Brain (organoid and tissue), 16 donors: ENCODE measurements at places on chromosomes 3 and 15.
A peak's percentile ranks its signal among the peaks of the same experiment; 100 is the strongest.

- DNase-seq: no peak
Observed at GRCh38 chr15:62472616-62473299, 307.7 kb upstream of the C2CD4B start.

- DNase-seq: peak; percentile 94
Observed at GRCh38 chr3:49133226-49133951, 539 bp upstream of the LAMB2 start.

DNA sequence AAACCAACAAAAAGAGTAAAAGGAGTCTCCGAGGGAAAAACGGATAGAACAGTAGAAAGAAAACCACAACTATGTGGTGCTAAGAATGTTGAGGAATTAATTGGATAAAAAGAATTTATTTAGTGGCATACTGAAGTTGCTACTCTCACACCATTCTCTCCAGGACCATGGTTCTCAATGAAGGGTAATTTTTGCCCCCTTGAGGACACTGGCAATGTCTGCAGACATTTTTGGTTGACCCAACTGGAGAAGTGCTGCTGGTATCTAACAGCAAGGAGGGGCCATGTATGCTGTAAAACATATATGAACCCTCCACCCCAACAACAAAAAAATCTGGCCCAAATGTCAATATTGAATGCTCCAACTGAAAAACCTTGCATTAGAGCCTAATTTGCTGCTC, 85.9 kb upstream of the CSPG5 start:
- DNase-seq: peak; percentile 47

DNA sequence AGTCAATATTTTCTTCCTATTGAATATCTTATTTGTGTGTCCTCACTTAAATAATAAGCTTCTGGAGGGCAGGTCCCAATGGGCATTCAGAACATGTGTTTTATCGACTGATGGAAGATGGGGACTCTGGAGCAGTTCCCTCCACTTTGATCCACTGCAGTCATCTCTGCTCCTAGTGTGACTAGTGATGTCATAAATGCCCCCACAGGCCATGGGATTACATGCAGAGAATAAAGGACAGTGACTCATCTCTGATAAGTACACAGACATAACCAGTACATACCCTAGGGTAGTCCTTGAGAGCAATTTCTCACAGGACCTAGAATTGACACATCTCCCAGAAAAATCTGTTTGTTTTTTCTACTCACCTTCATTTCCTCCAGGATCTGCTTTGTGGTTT, 49.4 kb upstream of the FMN1 start:
- DNase-seq: no peak

GRCh38 chr15:82140886-82141285, 95.1 kb upstream of the MEX3B start:
- no peak for DNase-seq

DNA sequence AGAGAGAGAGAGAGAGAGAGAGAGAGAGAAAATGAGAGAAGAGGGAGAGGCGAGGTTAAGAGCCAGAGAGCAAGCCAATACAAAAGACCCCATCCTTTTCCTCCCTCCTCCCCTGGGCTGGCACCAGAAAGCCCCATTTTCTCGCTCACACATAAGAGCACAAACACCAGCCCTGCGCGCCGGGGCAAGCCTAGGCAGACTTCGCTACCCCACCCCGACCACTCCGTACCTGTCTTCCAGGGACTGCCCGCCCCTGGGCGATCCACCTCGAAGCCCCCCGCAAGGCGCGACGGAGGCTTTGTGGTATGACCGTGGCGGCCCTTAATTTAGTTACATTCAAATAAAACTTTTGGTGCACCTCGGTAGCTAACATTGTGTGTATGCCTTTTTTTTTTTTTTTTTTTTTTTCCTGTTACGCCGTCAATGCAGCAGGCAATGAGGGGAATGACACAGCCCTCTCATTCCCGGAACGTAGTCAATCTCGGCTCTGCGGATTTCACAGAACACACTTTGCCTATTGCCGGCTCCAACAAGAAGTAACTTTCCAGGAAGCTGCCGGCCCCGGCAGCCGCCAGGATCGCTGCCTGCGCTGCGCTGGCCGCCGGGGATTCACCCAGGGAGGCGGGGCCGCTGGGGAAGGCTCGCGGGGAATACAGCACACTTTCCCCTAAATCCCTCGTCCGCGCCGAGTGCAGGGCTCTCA, 7.7 kb downstream of the BCL6 start:
- DNase-seq: peak; percentile 44

DNA sequence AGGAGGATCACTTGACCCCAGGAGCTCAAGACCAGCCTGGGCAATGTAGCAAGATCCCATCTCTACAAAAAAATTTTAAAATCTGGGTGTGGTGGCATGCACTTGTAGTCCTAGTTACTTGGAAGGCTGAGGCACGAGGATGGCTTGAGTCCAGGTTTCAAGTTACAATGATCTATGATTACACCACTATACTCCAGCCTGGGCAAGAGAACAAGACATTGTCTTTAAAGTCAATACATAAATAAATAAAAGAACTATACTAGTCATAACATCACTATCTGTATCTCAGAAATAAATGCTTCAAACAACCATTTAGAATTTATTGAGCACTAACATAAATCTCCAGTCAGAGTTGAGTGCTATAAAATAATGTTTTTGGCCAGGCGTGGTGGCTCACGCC, 8.5 kb upstream of the PHLDB2 start:
- DNase-seq: no peak

DNA sequence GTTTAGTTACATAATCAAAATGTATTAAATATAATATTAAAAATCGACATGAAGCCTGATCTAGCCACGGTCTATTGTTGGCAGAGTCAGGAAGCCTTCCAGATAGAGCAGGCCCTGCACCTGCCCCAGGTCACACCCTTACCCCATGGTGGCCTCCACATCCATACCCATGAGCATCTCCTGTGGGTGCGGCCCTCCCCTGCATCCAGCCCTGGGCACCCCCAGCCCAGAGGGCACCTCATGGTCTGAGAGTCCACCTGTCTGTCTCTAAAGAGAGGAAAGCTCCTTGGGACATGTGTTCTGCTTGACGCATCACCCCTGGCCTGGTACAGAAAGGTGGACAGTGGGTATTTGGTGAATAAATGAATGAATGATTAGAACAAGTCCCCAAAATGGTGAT, 37.2 kb upstream of the CSPG4 start:
- no peak for DNase-seq

GRCh38 chr3:176692966-176693785, 504.1 kb downstream of the TBL1XR1 start:
- DNase-seq: no peak

DNA sequence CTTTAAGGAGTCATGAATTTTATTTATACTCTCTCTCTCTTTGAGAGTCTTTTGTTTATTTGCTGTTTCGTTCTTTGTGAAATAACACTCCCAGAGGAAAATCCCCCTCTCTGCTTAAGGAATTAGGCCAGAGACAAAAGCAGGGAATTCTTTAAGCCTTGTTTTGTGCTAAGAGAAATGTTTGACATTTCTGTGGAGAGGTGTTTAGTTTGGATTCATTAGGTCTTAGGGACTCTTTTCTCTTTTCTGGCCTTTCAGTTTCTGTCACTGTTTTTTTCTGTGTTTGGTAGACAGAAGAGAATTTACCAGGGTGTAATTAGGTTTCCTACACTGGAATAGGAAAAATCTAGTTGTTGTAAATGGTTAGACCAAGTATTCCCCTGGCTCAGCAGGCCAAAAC, 241.8 kb upstream of the NR2F2 start:
- DNase-seq: no peak

GRCh38 chr3:151477591-151478334, 16.9 kb upstream of the IGSF10 start:
- no peak for DNase-seq

DNA sequence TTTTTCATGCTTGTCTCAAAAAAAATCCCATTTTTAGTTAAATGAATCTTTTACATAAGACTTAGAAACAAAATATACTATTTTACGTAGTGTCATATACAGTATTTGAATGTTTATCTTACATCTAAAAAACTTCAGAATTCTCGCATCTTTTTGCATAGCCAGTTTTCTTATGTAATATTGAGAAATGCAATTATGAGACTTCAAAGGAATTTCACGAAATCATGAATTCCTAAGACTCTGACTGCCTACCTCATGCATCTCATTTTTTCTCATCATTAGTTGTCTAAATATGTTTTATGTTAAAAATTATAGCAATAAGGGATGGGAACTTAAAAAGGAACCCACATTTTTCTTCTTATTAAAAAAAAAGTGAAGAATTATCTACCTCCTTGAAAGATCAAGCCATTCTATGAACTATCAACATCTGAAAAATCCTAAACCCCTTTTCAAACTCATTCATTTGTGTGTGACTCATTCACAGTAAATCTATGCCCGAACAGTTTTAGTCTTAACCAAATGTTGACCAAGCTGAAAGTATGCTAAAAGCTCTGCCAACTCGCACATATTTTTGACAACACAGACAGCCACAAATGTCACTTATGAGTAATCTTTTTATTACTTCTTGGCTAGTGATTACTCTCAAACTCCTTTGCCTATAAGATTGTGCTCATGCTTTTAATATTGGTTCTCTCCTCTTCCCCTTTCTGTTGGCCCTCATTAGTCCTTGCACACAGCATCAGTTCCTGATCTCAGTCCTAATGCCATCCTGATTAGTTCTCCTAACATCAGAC, 115.9 kb downstream of the DCLK3 start:
- DNase-seq: no peak

DNA sequence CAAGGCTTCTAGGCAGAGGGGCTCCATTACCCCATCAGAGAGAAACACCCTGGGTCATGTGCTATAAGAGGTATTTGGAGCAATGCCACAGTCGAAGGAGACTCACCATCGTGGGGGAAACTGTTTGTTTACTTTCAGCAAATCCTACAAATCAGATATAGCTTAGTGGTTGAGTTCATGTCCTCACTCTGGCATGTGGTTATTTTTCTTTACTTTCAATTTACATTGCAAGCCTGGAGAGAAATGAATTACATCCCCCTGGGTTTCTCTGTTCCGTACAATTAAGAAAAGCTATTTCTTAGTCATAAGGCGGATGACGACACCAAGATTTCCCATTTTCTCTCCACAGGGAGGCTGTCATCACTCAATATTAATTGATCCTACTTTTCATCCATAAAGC, 36.9 kb downstream of the RFTN1 start:
- no peak for DNase-seq

DNA sequence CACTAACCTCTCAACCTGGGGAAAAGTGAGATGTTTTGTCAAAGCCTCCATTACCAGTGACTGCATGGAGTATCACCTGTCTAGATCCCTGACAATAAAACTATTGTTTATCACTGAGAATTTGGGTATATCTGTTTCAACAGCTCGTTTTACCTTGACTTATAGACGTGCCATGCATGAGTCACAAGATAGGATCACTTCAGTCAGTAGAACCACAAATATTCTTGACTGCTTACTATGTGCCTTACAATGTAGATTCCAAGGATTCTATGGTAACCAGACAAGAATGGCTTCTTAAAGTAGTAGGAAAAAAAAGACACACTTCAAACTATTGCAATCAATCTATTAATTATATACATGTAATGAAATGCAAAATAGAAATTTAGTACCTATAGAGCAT, 55.7 kb upstream of the GRM7 start:
- no peak for DNase-seq

DNA sequence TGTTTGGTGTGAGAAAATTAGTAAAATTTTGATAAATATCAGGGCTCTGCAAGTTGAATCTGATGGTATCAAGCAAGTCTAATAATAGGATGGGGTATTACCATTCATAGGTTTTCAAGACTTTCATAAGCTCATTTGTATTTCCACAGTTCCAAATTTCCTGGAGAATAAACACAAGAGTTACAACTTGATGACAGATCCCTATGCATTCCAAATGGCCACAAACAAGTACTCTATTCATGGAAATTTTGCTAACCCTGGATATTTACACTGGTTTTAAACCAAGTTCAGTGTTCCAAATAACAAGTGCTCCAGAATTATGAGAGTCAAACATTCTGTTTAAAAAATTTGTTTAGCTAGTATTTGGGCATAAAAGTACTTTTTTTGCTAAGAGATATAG, 75.0 kb upstream of the CNTN6 start:
- no peak for DNase-seq

DNA sequence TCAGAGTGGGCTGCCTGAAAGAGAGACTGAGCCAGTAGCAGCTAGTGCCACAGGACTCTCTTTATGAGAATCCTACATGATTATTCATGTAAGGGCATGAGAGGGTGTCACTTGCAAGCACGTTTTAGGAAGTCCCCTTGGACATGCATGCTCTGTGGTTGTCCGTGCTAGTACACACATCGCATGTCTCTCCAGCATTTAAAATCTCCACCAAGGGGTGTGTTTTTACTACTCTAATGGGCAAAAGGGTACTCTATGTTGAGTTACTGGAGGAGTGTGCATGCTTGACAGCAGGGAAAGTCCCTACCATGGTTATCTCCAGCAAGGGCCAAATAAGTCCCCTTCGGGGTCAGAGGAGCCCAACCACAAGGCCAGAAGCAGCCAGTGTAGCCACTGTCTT, 70.7 kb downstream of the DCLK3 start:
- no peak for DNase-seq
